ENCODE measurements at places on chromosomes 7 and 10.

DNA sequence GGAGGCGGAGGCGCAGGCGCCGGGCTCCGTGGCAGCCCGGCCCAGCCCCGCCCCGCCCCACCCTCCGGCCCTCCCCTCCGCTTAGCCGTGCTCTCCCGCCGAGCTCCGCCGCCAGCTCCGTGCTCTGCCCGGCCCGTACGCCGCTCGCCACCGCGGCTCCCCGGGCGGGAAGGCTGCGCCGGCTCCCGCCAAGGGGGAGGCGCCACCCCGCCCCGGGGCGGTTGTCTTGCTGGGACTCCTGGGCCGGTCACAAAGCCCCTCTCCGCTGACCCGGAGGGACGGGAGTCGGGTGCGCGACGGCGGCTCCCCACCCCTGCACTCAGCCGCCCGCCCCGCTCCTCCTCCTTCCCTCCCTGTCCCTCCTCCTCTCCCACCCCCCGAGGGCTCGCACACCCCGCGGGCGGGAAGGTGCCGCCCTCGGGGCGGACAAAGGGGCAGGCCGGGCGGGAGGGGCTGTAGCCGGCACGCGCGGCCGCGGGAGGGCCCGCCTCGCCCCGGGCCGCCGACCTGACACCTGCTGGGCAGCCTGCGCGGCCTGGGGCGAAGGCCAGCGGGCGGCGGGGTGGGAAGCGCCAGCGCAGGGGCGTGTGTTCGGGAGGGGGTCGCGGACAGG, 11.5 kb upstream of the SP8 start:
- no peak overlapping the region for H3K27ac ChIP-seq
- H3K36me3 ChIP-seq = peaks cover 5% of the 10 kb centered on the region
- peak overlapping the region; percentile 23 for H3K4me3 ChIP-seq
- H3K27me3 ChIP-seq = peaks cover 55% of the 10 kb centered on the region
- H3K4me1 ChIP-seq = peaks cover 11% of the 10 kb centered on the region

GRCh38 chr10:132591166-132591971, 53.8 kb downstream of the INPP5A start:
- no peak overlapping the region for H3K4me3 ChIP-seq
- H3K4me1 ChIP-seq = peaks cover 48% of the 10 kb centered on the region
- peaks cover 7% of the 10 kb centered on the region for H3K36me3 ChIP-seq

- H3K27ac ChIP-seq = no peak overlapping the region
- no peak for DNase-seq
- no peaks in the 10 kb centered on the region for H3K36me3 ChIP-seq
- no peaks in the 10 kb centered on the region for H3K27me3 ChIP-seq
- H3K4me1 ChIP-seq = no peaks in the 10 kb centered on the region
These were observed 329.5 kb upstream of the MEOX2 start for GRCh38 chr7:16015981-16016380.

GRCh38 chr7:17624379-17624778, 315.9 kb downstream of the SNX13 start:
- no peak for DNase-seq
- H3K27me3 ChIP-seq = no peaks in the 10 kb centered on the region
- no peaks in the 10 kb centered on the region for H3K36me3 ChIP-seq
- no peak overlapping the region for H3K27ac ChIP-seq
- H3K4me3 ChIP-seq = no peak overlapping the region
- no peaks in the 10 kb centered on the region for H3K4me1 ChIP-seq

GRCh38 chr7:44897309-44897708, 12.0 kb upstream of the PURB start:
- no peaks in the 10 kb centered on the region for H3K27me3 ChIP-seq
- no peaks in the 10 kb centered on the region for H3K36me3 ChIP-seq
- H3K27ac ChIP-seq = no peak overlapping the region
- H3K4me3 ChIP-seq = no peak overlapping the region
- peaks cover 17% of the 10 kb centered on the region for H3K4me1 ChIP-seq

GRCh38 chr7:134044682-134045081, 82.5 kb upstream of the LRGUK start:
- no peaks in the 10 kb centered on the region for H3K4me1 ChIP-seq
- H3K27me3 ChIP-seq = no peaks in the 10 kb centered on the region
- no peaks in the 10 kb centered on the region for H3K36me3 ChIP-seq
- no peak overlapping the region for H3K27ac ChIP-seq

GRCh38 chr10:133012573-133013359, 70.4 kb upstream of the CFAP46 start:
- H3K27ac ChIP-seq = no peak overlapping the region
- H3K4me1 ChIP-seq = no peaks in the 10 kb centered on the region
- no peaks in the 10 kb centered on the region for H3K27me3 ChIP-seq
- no peak for DNase-seq

DNA sequence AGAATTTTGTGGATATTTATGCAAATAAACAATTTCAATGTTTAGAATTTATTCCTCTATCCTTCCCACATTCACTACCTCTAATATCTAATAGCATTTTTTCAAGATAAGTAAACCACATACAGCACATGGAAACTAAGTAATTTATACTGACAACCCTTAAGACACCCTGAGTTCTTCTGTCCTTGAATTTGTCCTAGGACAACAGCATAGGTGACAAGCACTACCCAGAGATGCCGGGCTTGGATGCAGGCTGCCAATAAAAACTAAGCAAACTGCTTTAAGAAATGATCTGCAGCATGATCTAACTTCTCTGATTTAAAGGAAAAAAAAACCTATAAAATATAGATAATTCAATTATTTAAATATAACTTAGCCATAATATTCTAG, 22.7 kb downstream of the NT5C3A start:
- H3K27ac ChIP-seq = peak overlapping the region; percentile 88
- peaks cover 7% of the 10 kb centered on the region for H3K36me3 ChIP-seq

- no peak overlapping the region for H3K4me3 ChIP-seq
- H3K27me3 ChIP-seq = peaks cover 9% of the 10 kb centered on the region
- H3K4me1 ChIP-seq = no peaks in the 10 kb centered on the region
- H3K36me3 ChIP-seq = no peaks in the 10 kb centered on the region
- no peak for DNase-seq
These were observed 6.0 kb upstream of the FAM170B start for GRCh38 chr10:49139846-49140195.

DNA sequence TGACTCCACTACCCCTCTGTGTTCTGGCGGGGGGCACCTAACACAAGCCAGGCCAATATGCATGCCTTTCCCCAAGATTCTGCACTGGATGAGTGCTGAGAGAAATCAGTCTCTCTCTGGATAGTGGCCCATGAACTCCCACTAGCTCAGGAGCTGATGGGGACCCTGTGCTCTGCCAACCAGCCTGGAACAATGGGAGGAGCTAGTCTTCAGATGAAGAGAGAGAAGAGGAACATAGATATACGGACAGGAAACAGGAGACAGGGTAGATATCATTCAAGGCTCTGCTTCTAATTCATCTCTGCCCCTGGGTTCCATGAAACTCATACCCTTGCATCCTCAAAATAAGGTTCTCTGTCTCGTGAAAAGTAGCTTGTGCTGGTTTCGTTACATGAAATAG, 27.9 kb upstream of the PLXNA4 start:
- H3K36me3 ChIP-seq = no peaks in the 10 kb centered on the region
- no peak for DNase-seq
- peaks cover 13% of the 10 kb centered on the region for H3K27me3 ChIP-seq
- no peak overlapping the region for H3K4me3 ChIP-seq

- H3K27ac ChIP-seq = no peak overlapping the region
- H3K27me3 ChIP-seq = peaks cover 4% of the 10 kb centered on the region
- peaks cover 6% of the 10 kb centered on the region for H3K4me1 ChIP-seq
These were observed 14.9 kb upstream of the GATAD1 start for GRCh38 chr7:92432299-92432946.

GRCh38 chr7:66070222-66070621, 5.4 kb upstream of the ASL start:
- no peak for DNase-seq
- H3K27ac ChIP-seq = no peak overlapping the region
- H3K27me3 ChIP-seq = peaks cover 5% of the 10 kb centered on the region

DNA sequence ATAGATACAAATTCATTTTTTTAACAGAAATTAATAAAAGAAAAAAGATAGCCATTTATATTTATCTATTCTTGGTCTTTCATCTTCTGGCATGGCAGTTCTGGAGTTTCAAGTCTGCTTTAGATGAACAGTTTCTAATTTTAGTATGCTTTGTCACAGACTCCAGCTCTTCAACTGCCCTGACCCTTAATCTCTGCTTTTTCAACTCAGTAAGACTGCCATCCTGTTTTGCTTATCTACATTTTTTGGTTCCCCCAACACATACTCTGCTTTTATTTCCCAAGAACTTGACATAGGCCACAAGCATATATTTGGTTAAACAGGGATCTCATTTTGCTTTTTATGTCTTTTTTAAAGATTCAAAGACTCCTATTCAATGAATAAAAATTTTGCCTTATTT, 309.3 kb upstream of the KCND2 start:
- H3K4me3 ChIP-seq = no peak overlapping the region
- DNase-seq = no peak
- H3K27me3 ChIP-seq = no peaks in the 10 kb centered on the region
- H3K36me3 ChIP-seq = no peaks in the 10 kb centered on the region
- no peaks in the 10 kb centered on the region for H3K4me1 ChIP-seq
- H3K27ac ChIP-seq = no peak overlapping the region
